ENCODE measurements at places on chromosomes 3 and 15.

GRCh38 chr3:43210049-43211027 lies 76.0 kb upstream of the SNRK start:
- no peak for DNase-seq

- no peak for DNase-seq
Observed at GRCh38 chr3:43253294-43253693, 33.0 kb upstream of the SNRK start.

- DNase-seq = no peak
Observed at GRCh38 chr3:160577556-160578195, 12.3 kb upstream of the KPNA4 start.

- no peak for DNase-seq
Observed at GRCh38 chr3:175404027-175404426, 544.9 kb downstream of the NAALADL2 start.

DNA sequence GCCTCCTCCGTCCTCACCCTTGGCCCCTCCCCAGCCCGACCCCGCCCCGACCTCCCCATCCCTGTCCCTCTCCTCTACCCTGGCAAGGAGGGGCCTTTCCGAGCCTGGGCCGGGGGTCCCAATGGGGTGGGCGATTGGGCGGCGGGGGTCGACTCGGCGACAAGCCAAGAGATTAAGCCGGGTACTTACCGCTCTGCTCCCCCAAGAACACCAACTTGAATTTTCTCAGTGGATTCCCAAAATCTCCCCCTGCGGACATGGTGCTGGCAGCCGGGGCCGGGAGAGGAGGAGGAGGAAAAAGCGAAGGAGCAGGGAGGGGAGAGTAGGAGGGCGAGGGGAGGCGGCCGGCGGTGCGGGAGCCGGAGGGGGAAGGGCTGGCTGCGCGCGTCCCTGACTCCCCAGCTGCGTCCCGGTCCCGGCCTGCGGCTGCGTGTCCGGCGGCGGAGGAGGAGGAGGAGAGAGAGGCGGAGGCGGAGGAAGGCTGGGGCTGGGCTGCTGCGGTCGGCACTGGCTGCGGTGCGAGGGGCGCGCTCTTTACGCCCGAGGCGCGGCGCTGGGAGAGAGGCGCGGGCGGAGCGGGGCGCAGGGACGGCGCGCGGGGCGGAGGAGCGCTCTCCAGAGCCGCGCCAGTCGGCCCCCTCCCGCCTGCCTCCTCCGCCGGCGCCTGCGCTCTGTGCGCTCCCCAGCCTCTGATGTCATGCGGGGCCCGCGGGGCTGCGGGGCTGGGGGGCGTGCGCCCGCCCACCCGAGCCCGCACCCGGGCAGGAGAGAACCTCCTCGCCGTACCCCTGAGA lies at the start of gene RAB6B:
Gene RAB6B (minus strand): TSS at position 675 of the 794 bp plus-strand sequence. CDS start 416 bp downstream, at position 259.
- no peak for DNase-seq

- DNase-seq = no peak
Observed at GRCh38 chr3:180680097-180680430, 775 bp upstream of the CCDC39 start.

GRCh38 chr15:70093070-70093469 lies 4.6 kb downstream of the TLE3 start:
- DNase-seq = no peak

GRCh38 chr15:39613861-39614260 lies 33.0 kb downstream of the THBS1 start:
- DNase-seq = no peak

GRCh38 chr3:99659032-99659431 lies 20.6 kb downstream of the COL8A1 start:
- DNase-seq = no peak

DNA sequence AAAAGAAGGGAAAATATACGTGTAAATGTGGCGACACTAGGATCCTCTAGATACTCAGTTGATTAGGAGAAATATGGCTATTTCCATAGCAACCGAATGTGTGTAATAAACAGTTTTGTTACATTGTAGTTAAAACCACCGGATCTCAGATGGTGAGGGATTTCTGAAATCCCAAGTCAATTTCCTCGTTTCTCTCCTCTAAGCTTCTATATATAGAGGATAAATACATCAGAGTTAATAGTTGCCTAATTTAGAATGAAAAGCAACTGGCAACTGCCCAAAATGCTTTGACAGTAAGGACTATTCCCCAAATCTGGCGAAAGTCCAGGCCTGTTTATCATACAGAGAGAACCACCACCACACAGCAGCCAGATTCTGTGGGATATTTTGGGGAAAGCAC lies 112.6 kb downstream of the GABRB3 start:
- no peak for DNase-seq

GRCh38 chr15:66850078-66850991 lies 148.3 kb downstream of the SMAD6 start:
- DNase-seq = no peak

Measured in stimulated activated CD8-positive, alpha-beta memory T cell treated with anti-CD3 and anti-CD28 coated beads, Interleukin-7, amount 100 ng/mL, for 1 hour (primary cell).